Stimulated activated CD8-positive, alpha-beta memory T cell treated with anti-CD3 and anti-CD28 coated beads, Interleukin-2, amount 100 ng/mL, for 1 hour (primary cell): ENCODE measurements at places on chromosomes 1 and 21.

DNA sequence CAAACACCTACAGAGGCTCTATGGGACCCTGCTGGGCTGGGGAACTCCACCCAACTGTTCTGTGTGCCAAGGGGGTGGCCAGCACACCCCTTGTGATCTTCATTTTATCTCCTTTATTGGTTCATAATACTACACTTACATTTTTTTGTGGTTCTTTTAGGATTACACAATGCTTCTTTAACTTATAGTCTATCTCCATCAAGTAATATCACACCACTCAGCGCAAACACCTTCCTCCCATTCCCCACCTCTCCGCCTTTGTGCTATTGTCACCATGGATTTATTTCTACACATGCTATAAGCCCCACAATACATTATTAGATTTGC, 15.9 kb downstream of the EFNA3 start:
- DNase-seq, result no peak

- DNase-seq, result no peak
These were observed 52.5 kb upstream of the CR2 start for GRCh38 chr1:207401578-207401977.

- DNase-seq, result no peak
These were observed 15.9 kb upstream of the PRDM15 start for GRCh38 chr21:41894922-41895557.

- DNase-seq, result no peak
These were observed 26.9 kb upstream of the LRRC3 start for GRCh38 chr21:44428281-44428960.

DNA sequence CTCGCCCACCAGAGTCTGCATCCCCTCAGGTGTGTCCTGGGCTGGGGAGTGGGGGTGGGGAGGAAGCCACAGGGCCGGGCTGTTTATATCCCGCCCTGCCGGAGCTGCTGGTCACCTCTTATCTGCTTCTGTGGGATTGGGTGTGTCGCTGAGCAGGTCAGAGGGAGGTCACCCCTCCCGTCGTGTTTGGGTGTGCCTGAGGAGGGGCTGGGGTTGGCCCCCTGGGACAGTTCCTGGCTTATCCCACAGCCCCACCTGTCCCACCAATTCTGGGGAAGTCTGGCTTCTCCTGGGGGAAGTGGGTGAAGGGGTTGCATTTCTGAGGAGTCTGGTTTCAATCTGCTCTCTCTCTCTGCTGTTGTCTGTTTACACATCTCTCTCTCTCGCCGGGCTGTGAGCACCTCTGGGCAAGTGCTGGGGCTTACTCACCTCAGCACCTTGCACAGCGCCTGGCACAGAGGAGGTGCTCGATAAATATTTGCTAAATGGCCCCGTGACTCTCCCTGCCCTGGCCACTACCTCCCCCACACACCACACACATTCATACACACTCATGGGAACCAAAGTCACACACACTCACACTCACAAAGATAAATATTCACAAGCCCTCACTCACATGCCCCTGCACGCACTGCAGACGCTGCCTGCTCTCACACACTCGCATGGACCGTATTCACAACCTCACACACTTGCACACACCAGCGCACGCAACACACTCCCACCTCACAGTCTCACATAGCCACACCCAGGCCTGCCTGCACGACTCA, 8.3 kb downstream of the ELF3 start:
- no peak for DNase-seq

- DNase-seq, result no peak
These were observed 184.8 kb upstream of the KIAA0040 start for GRCh38 chr1:175377394-175377793.

GRCh38 chr1:243680860-243681259, 169.2 kb downstream of the AKT3 start:
- DNase-seq, result no peak

GRCh38 chr1:201511941-201512539, 5.1 kb upstream of the CSRP1 start:
- no peak for DNase-seq

DNA sequence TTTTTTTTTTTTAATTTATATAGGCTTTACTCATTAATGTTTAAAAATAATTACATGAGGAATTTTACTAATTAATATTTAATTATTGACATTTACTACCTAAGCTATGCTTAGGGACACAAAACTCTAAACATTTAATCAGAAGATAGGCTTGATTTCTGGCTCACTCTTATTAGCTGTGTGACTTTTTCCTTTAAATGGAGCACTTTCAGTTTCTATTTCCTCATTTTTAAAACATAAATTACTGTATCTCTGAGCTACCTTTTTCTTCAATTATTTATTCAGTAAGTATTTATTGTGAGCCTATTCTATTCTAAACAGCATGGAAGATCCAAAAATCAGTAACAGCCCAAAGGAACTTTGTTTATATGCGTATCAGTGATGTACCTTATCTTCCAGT, 40.5 kb downstream of the MAP3K7CL start:
- DNase-seq, result no peak

GRCh38 chr1:177944016-177944949, 25.6 kb downstream of the SEC16B start:
- no peak for DNase-seq

GRCh38 chr1:22552021-22552420, 11.3 kb upstream of the EPHA8 start:
- no peak for DNase-seq

- no peak for DNase-seq
These were observed 18.7 kb upstream of the ADAR start for GRCh38 chr1:154626456-154627256.

DNA sequence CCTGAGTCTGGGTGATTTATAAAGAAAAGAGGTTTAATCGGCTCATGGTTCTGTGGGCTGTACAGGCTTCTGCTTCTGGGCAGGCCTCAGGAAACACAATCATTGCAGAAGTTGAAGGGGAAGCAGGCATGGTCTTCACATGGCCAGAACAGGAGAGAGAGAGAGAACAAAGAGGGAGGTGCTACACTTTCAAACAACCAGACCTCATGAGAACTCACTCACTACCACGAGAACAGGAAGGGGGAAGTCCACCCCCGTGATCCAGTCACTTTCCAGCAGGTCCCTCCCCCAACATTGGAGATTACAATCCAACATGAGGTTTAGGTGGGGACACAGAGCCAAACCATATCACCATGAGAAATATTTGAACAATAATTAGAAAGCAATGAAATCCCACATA, 222.9 kb downstream of the FAM72C start:
- no peak for DNase-seq

GRCh38 chr1:222777977-222778376, 36.9 kb upstream of the DISP1 start:
- no peak for DNase-seq

DNA sequence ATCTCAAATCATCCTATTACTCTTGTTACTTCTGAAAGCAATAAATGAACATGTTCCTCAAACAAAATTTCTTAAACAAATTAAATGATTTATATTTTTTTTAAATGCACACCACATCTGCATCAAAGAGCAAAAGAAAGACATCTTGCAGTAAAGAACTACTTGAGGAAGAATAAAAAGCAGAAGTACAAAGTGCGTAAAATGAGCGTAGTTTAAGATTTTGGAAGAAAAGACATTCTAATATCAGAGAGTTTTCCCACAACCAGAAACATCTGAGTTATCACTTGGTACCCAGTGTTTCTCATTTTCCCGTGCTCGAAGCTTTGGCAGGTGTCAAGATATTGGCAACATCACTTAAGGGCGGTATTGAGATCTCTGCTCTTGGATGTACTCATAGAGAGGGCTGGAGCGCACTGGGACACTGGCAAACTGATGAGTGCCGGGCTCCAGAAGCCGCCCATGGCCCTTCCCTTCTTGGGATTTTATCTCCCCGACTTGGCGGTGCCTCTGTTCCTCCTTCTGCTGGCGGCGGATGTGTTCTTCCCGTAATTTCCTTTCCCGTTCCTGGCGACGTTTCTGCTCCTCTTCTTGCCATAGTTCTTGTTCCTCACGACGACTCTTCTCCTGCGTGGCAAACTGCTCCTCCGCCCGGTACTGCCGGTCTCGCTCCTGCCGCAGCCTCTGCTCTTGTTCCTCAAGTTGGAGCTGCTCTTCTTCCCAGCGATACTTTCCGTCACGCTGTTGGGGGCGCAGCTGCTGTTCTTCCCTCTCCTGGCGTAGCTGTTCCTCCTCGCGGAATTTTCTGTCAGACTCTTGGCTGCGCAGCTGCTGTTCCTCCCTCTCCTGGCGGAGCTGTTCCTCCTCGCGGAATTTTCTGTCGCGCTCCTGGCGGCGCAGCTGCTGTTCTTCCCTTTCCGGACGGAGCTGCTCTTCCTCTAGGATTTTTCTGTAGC, 7.9 kb downstream of the TCHH start:
- no peak for DNase-seq

GRCh38 chr1:56534130-56534651, 45.2 kb downstream of the PLPP3 start:
- no peak for DNase-seq

GRCh38 chr1:211352985-211353515, 26.4 kb downstream of the TRAF5 start:
- peak; percentile 20 for DNase-seq

GRCh38 chr1:11881749-11882441, 23.1 kb upstream of the NPPB start:
- DNase-seq, result no peak

GRCh38 chr1:161305867-161306519, 3.8 kb downstream of the MPZ start:
- peak; percentile 64 for DNase-seq

- no peak for DNase-seq
These were observed 14.6 kb upstream of the CAMSAP2 start for GRCh38 chr1:200724064-200724463.

DNA sequence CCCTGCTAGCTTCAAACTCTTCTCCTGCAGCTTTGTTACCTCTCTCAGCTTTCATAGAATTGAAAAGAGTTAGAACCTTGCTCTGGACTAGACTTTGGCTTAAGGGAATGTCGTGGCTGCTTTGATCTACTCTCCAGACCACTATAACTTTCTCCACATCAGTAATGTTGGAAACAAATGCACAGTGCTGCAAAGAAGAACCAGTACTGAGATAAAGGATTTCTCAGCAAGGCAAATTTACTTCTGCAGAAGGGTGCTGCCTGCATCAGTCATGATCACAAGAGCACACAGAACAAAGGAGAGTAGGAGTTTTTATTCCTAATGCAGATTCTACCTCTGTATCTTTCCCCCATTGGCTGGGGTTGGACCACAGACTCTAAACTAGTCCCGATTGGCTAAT, 621.6 kb upstream of the CHRM3 start:
- DNase-seq, result no peak

GRCh38 chr1:223820971-223821370, 24.8 kb downstream of the TP53BP2 start:
- DNase-seq, result no peak

- DNase-seq, result no peak
These were observed 53.9 kb downstream of the TENT5C start for GRCh38 chr1:117659550-117660270.

- no peak for DNase-seq
These were observed 534.2 kb upstream of the PLXNA2 start for GRCh38 chr1:208778417-208778816.

DNA sequence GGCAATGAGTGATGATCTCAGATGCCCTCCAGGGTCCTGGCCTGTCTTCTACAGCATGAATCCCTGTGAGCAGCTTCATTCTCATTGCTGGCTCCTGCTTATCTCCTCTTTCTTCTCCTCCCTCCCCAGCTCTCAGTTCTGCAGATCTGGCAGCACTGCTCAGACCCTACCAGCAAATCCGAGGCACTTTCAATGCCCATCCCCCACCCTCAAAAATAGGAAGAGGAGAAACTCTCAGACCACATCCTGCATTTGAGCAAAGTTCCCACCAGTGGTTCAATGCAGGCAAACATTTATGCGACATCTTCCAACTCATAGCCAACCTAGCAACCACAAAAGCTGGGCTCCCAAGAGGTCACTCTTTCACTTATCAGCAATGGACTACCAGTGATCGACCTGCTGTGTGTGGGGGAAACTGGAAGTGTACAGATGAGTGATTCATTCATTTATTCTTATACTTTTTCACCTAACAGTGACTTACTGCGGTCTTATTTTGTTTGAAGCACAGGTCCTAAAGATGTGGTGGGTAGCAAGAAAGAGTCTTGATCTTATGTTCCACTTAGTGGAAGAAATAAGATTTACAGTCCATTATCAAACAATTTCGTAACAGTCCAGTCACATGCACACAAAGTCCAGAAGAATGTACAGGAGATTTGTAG, 5.8 kb upstream of the CHI3L2 start:
- no peak for DNase-seq

DNA sequence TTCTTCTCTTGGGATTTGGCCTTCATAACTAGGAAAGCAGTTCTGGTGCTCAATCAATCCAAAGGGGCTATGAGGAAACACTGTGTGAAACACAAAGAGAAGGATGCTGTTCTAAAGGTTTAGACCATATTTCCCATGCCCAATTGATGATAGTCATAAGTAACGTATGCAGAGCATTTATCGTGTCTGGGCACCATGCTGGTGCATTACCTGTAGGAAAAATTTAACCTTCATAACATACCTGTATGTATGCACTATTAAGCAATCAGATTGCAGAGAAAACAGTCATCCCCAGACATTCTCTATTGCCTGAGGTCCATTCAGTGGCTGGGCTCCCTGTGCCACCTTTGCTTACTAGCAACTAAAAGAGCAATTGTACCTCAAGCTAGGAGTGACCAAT, 381.4 kb downstream of the PLPP3 start:
- DNase-seq, result no peak

GRCh38 chr21:43278766-43279577, 110.2 kb downstream of the CRYAA start:
- DNase-seq, result no peak

DNA sequence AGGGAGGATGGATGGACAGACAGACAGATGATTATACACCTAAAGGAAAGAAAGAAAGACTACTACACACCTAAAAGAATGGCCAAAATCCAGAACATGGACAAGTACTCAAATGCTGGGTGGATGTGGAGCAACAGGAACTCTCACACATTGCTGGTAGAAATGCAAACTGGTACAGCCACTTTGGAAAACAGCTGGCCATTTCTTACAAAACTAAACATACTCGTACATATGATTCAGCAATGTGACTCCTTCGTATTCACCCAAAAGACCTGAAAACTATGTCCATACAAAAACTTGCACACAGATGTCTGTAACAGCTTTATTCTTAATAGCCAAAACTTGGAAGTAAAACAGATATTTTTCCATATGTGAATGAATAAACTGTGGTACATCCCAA, 51.3 kb downstream of the PRPF38A start:
- no peak for DNase-seq

- no peak for DNase-seq
These were observed 4.6 kb upstream of the TIE1 start for GRCh38 chr1:43296207-43296606.

DNA sequence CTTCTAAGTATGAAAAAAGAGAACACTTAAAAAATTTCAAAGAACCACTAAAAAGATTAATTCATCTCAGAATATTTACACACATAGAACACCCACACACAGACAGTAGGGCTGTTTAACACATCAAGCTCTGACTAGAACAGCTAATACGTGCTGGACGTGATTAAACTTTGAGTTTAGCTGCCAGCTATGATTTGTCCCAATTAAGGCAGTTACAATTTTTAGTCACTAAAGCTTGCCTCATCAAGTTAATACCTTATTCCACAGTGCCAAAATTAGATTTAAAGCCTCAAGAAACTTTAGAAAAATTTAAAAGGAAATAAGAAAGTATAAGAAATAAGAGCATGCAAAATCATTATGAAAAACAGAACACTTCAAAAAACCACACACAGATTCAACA, 18.9 kb downstream of the SLC16A1 start:
- no peak for DNase-seq
